ENCODE measurements at places on chromosomes 6 and 20.
A peak's percentile ranks its signal among the peaks of the same experiment; 100 is the strongest.

DNA sequence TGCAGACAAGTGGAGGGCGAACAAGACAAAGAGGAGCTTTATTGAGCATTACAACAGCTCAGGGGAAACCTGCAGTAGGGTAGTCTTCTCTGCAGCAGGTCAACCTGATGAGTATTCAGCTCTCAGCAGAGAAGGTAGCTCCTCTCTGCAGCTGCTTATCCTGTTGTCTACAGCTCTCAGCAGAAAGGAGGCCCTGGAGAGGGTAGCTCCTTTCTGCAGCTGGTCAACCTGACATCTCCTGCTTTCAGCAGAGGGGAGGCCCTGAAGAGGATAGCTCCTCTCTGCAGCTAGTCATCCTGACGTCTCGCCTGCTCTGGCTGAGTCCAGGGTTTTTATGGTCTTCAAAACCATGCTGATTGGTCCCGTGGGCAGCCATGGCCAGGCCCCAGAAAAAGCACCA, 113.6 kb downstream of the CD24 start:
- DNase-seq = no peak

DNA sequence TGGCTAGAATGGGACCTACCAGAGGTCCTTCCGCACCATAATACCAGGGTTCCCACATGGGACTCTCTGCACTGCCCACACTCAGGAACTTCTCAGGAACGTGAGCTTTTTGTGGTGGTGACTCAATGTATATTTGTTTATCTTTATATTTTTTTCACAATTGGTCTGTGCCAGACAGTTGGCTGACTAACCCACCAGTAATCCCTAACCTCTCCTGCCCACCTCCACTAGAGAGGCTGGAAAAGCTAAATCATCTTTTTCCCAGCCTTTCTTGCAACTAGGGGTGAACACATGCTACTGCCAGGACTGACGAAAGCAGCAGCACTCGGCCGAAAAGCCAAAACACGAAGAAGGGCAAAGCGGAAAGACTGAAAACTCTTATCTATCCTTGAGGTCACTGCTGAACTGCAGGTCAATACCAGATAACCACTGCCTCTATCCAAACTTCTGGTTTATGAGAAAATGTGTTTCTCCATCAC, 112.9 kb downstream of the TRERF1 start:
- DNase-seq = peak; percentile 88

DNA sequence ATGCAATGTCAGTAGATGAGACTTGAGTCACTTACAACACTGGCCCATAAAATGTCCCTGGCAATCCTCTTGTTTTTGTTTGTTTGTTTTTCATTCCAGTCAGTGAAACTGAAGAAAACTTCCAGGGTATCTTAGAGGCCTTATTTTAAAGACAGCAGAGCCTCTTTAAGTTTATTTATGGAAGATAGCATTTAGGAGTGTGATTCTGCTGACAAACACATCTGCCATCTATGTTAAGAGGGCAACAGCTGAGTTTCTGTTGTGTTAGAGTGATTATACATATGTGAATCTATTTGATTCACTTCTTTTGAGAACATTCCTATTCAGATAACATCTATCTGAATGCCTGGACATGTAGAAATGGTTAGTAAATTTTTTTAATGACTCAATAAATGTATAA, 812.6 kb downstream of the TENT5A start:
- no peak for DNase-seq

DNA sequence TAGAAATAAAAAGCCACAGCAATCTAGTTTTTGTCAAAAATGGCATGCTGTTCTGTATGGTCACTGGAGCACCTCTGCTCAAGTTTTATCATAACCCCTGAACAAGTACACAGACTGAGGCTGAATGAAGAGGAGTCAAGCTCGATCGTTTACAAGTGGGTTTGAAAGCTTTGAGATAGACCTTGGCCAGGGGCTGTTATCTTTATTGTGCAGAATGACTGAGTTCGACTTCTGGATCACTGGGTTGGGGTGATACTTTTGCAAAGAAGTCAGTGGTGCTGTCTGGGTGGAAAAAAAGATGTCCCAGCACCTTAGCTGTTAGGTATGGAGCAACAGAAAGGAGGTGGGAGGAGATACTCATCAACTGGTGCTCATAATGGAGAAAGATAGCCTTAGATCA, 446.0 kb downstream of the HACE1 start:
- no peak for DNase-seq

GRCh38 chr6:41176189-41176588, 13.3 kb upstream of the TREM2 start:
- no peak for DNase-seq

Measured in GM03348 (cell line).